ENCODE measurements at places on chromosomes 6 and 20.

DNA sequence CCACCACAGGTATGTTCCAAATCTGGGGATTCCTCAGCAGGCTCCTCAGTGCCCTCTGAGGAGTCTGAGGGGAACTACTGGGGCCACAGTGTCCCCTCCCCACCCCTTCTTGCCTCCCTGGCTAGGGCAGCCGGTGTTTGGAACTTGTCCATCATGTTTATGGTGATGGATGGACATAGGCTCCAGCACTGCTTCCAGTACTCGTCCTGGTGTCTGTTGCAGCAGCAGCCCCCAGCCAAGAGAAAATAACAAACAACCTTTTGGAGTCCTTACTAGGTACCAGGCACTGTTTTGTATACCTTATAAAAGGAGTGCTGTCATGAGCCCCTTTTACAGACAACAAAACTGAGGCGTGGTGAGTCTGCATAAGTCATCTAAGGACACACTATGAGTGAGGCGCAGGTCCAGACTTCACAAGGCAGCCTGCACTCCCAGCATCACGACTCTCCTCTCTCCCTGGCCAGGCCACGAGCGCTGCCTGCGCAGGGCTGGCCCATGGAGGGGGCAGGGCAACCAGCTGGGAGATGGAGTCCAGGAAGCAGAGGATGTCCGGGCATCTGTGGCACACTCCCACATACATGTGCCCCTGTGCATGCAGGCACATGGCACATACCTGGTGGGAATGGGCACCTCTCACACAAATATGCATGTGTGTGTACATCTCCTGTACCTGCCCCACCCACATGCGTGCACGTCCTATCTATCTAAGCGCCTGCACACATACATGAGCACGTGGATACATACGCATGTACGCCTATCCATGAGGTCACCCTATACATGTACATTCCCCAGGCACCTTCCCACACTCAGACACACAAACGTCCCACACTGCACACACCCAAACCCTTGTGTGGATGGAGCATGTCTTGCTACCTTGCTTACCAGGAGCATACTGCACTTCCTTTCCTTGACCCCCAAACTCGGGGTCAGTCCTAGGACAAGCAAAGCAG is 152.7 kb downstream of the VEGFA start:
- DNase-seq = no peak

DNA sequence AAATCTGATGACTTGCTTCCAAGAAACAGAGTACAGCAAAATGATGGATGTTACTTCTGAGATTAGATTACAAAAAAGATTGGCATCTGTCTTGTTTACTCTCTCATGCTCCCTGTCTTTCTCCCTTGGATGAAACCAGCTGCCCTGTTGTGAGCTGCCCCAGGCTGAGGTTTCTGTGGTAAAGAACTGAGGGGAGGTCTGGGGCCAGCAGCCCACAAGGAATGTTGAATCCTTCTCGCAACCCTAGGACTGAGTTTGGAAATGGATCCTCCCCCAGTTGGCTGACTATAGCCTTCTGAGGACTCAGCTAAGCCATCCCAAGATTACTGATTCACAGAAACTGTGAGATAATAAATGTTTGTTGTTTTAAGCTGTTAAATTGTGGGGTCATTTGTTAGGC is 5.6 kb upstream of the HECA start:
- DNase-seq = no peak

- no peak for DNase-seq
Measured at GRCh38 chr20:2101057-2101864, at the start of gene STK35. Gene STK35, plus strand, starts transcription at chr20:2101827. Its CDS starts 55 bp downstream, at chr20:2101882.

GRCh38 chr6:109237077-109237985 is 142.0 kb downstream of the CEP57L1 start:
- DNase-seq = no peak

DNA sequence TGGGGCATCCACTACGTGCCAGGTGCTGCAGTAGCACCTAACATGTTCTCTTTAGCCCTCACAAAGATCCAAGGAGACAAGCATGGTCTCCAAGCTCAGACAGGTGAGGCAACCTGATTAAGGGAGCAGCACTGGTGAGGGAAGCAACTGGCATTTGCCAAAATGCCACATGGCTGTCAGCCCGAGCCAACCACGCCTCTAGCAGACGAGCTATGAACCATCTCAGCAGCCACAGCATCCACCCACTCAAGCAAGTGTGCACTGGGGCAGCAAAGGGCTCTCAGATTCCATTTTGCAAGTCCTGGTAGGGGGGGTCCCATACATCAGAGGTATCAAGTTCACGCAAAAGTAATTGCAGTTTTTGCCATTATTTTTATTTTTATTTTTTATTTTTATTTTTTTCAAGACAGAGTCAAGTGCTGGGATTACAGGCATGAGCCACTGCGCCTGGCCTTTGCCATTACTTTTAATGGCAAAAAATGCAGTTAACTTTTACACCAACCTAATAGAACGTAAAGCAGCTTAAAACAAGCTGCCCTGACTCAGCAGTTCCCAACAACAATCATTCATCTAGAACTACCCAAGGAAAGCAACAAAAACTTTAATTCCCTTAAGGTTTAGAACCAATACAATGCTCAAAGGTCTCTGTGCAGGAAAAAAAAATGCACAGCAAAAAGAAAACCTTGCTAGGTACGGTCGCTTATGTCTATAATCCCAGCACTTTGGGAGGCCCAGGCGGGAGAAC is 36.3 kb upstream of the SPDEF start:
- DNase-seq = no peak

- DNase-seq = no peak
Measured at GRCh38 chr6:141354191-141354955, 778.4 kb upstream of the GJE1 start.

- no peak for DNase-seq
Measured at GRCh38 chr20:47724910-47725247, 60.4 kb downstream of the SULF2 start.

DNA sequence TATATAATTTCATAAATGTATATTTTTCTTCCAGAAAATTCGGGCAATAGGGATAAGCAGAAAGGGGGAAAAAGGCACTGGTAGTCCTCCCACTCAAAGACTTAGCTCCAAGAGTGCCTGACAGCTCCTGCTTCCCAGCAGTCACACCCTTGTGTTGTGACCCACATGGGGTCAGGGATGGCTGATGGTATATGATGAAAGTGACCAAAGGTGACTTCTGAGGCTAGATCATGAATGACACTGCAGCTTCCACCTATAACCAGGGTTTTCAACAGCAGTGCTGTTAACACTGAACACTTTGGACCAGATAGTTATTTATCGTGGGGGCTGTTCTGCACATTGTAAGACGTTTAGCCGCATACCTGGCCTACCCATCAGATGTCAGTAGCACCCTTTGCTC is 22.3 kb downstream of the FAM50B start:
- DNase-seq = no peak

DNA sequence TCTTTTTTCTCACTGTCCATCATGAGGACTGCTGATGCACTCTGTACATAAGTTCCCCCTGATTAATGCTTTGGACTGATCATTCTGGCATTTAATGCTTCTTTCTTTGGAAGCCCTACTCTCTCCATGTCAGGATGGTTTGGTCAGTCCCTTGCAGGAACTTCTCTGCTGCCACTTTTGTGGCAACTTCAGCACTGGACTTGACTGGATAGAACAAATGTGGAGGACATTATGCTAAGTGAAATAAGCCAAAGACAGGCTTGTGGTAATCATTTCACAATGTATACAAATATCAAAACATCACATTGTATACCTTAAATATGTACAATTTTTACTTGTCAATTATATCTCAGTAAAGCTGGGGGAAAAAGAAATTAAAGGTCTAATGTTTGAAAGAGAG is 12.2 kb upstream of the BRPF3 start:
- no peak for DNase-seq

GRCh38 chr6:166463359-166464067 is 80.8 kb upstream of the MPC1 start:
- no peak for DNase-seq

GRCh38 chr6:53654745-53655240 is 10.8 kb downstream of the KLHL31 start:
- no peak for DNase-seq

DNA sequence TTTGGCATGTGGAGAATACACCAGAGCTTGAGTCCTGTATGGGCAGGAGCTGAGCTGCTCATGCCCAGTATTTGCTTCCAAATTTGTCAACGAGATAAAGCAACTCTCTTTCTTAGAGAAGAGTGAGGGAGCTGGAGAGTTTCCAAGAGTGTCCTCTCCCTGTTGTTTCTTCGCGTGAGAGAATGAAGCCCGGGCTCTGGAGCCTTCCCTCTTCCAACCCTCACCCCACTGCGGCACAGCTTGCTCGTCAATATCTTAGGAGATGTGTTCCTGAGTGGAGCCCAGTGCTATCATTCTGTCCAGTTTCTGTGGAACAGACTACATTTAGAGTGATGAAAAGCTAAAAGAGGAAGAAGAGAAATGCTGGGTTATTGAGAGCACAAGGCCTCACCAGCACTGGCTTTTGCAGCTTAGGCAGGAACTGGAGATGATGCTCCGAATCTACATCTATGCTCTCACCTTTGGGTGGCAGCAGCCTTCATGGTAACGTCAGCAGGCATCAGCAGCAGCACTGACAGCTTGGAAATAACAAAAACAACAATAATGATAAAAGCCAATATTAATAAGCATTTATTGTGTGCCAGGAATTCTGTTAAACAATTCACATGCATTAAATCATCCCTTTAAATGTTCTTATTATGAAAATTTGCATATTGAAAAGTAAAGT is 66.5 kb upstream of the TFB1M start:
- no peak for DNase-seq

- DNase-seq = no peak
Measured at GRCh38 chr6:91173186-91173585, 586.3 kb upstream of the MAP3K7 start.

DNA sequence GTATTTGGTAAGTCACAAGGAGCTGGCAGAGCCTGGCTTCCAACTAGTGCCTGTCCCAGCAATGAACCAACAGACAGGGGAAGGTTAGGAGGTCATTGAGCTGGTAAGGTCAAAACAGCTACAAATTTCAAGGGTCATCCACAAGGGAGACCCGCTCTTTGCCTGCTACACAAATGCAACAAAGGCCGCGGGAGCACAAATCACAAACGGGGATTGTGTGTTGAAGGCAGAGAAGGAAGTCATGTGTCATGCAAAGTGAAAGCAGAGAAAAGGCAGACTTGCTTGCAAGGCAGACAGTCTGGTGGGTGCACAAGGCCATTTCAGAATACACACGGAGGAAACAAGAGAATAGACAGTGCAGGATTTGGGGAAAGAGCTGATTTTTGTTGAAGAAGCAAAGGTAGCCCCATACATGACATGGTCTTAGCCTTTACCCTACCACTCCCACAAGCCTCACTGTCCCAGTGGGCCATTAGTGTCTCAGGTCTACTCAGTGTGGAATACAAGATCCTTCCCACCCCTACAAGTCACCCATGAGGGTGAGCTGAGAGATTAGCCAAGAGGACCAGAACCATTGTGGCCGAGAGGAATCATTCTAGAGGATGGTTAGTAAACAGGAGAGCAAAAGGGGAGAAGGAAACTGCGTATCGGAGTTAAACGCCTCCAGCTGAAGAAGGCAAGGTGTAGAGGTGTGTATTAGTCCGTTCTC is 18.1 kb upstream of the SAMHD1 start:
- peak; percentile 26 for DNase-seq

GRCh38 chr6:7672066-7673062 is 53.5 kb upstream of the BMP6 start:
- no peak for DNase-seq

DNA sequence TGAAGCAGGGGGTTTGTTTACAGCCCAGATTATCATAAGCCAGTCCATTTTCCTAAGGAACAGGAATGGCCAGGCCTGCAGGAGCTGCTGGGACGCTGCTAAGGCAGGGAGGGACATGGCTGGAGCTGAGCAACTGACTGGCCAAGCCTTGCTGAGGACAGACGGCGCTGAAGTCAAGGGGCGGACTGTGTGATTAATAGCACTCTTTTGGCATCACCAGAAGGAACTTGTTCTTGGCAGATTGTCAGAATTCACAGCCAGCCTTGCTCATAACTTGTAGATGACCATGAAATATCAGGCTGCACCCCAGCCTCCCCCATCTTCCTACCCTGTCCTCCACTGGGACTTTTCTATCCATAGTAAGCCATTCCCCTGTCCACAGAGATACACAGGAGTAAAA is 218.8 kb upstream of the RNF24 start:
- DNase-seq = no peak

DNA sequence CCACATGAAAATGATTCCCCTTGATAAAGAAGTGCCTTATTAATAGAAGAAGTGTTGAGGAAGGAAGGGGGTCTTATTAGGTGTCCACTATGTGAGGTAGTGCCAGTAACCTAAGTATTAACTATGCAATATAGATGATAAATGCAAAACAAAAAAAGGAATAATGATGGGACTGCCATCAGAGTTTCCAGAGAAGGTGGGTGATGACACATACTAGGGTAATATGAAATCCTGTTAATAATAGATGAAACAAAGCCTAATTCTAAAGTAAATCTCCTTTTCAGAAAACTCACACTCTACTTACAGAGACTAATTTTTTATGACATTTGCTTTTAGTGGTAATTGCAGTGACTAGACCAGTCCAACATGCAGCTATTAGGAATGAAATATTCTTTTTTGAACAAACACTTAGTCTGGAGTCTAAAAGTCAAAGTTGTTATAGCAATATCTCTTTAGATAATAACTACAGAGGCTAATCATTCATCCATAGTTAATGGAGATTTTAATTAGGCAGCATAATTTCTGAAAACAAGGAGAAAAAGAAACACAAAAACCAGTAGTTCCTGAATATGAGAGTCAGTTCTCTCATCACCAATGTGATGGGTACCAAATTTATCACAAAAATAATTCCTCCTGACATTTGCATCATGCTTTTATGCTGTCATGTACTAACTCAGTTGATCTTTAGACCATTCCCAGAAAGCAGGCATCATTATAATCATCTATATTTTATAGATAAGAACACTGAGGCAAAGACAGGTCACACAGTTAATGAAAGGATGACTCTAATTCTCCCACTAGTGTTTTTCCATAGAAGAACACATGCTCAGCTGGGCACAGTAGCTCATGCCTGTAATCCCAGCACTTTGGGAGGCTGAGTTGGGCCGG is 208.8 kb upstream of the ARG1 start:
- DNase-seq = no peak

- peak; percentile 72 for DNase-seq
Measured at GRCh38 chr20:59149678-59150504, 13.7 kb upstream of the ZNF831 start.

GRCh38 chr6:2821554-2821953 is 20.1 kb downstream of the SERPINB1 start:
- no peak for DNase-seq

DNA sequence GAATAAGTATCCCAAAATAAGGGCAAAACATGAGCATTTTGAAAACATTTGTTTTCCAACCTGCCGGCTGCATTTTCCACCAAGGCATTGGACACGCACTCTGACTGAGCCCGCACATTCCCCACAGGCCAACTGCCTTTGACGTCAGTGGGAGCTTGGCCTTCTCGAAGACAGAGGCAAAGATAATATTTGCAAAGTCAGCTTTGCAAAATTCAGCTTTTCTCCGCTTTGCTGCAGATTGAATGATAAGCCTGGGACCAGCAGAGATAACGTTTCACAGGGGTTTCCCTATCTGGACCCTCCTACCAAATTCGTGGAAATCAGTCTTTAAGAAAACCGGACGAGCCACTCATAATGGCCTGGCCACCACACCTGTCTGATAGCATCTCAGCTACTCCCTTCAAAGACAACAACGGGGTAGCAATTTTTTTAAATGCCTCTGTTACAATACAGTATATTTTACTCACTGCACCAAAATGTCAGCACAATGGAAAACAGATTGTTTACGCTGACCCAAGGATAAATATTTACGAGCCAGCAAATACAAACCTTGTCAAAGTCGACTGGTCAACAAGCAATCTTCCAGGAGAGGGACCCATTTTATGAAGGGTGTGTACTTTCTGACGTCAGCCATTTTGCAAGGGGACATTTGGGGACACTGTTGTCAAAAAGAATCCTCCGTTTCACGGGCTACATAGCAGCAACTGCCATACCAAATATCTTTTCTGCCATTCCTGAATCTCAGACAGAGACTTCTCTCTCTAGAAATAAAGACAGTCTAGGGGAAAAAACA is 100.5 kb downstream of the TFAP2A start:
- DNase-seq = no peak

All from activated gamma-delta T cell treated with Interleukin-2 at 50 U/mL for 16 hours (primary cell).